Muscle of back (tissue), 13 donors: ENCODE measurements at places on chromosomes 16 and 17.

DNA sequence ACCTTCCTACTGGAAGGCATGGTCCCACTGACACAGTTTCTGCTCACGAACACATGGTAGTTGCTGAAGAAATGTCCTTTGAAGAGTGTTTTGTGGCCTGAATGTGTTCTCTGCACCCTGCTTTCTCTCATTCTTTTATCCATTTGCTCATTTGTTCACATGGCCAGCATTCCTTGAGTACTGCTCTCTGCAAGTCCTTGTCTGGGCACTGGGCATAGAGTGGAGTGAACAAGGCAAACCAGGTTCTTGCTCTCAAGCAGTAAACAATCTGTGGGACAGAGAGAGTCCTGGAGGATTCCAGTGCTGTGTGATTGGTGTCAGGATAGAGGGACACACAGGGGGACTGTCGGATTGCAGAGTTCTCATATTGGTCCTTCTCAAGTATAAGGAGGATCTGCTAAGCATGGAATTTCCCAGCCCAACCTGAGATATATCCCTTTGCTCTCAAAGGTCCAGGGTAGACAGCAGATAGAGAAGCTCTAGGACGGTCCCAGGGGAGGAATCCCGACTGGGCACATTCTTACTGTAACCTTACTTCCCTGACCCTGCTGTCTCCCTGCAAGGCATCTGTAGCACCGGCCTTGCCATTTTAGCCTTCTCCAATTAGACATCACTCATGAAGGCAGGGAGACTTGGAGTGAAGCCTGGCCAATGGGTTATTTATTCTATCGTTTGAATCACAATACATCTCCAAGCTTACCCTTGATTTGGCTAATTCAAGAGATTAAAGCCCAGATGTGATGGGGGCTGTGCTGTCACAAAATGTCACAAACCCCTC is 32.3 kb downstream of the ARL4D start:
- no peak for DNase-seq

GRCh38 chr16:17532338-17532995 is 61.7 kb upstream of the XYLT1 start:
- no peak for DNase-seq

- DNase-seq = peak; percentile 60
These were observed 76.3 kb upstream of the AXIN2 start for GRCh38 chr17:65637786-65638185.

GRCh38 chr16:1461146-1461545 is 13.7 kb downstream of the CLCN7 start:
- no peak for DNase-seq

DNA sequence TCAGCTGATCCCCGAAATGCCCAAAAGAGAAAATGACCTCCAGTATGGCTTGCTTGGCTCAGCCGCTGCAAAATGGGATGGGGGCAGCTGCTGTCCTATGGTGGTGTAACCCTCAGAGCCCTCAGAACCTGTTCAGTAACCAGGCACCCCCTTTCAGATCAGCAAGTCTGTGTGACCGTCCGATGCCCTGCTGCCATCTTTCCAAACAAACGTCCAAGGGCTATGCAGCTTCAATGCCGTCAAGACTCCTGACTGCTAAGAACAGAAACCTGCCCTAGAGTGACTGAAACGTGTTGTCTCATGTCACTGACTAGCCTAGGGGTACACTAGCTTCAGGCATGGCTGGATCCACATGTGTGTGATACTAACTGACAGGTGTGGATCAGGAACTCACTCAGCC is 70.4 kb downstream of the GNAO1 start:
- no peak for DNase-seq

- no peak for DNase-seq
These were observed 82.9 kb downstream of the ZNF778 start for GRCh38 chr16:89300311-89300975.

GRCh38 chr17:59825533-59826322 is 67.0 kb downstream of the TUBD1 start:
- no peak for DNase-seq

DNA sequence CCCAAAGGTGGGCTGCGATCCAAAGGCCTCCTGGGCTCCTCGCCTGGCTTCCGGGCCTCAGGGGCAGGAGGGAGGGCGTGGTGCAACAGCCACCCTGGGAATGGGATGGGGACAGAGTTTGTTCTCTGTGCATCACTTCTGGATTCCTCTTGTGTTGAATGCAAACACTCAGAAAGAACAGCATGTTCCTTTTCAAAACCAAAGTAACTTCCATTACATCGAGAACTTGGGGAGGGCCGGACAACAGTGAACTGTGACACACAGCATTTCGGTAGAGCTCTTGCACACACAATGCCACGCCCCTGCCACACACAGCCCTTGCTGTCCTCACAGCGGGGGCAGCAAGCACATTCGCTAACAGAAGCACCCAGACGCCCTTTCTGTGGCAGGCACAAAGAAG is 36.1 kb upstream of the FASN start:
- DNase-seq = no peak

- DNase-seq = no peak
These were observed 42.5 kb upstream of the TANC2 start for GRCh38 chr17:62923258-62924150.

DNA sequence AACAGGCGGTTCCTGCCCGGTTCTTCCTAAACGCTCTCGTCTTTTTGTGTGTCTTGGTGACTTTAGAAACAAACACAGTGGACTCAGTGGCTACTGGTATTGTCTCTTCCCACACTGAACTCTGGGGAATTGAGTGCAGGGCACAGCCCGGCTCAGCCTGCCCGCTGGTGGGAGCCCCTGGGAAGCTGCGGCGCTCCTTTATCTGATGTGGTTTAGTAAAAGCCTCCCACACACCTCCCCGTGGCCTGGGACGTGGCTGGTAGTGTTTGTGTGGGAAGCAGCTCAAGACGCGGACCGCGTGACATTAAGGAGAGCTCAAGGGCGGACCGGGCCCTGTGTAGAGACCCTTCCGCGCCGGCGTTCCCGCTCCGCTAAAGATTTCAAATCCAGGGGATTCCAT is 55.4 kb upstream of the PVALEF start:
- no peak for DNase-seq

GRCh38 chr16:52537516-52537915 is 9.4 kb downstream of the TOX3 start:
- DNase-seq = no peak

- no peak for DNase-seq
These were observed 3.0 kb downstream of the CYLD start for GRCh38 chr16:50744881-50745280.

GRCh38 chr17:15392326-15392741 is 50.9 kb upstream of the TEKT3 start:
- DNase-seq = no peak

- DNase-seq = no peak
These were observed 56.7 kb downstream of the CFDP1 start for GRCh38 chr16:75376475-75377161.

DNA sequence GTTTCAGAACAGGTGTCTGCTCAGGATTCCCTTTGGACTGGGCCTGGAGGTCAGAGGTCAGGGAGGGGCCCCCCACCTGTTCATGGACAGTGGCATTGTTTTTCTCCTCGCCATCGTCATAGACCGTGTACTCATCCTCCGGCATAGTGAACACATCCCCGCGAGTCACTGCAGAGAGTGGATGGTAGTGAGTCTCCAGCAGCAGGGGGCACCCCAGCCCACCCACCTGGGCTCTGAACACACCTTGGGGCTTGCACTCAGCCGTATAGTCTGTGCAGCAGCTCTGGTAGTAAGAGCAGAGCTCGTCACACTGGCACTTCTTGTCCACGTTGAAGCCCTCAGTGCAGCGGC is 448 bp downstream of the VTN start:
- no peak for DNase-seq

- DNase-seq = peak; percentile 19
These were observed 109.2 kb upstream of the NUDT7 start for GRCh38 chr16:77613095-77613494.

DNA sequence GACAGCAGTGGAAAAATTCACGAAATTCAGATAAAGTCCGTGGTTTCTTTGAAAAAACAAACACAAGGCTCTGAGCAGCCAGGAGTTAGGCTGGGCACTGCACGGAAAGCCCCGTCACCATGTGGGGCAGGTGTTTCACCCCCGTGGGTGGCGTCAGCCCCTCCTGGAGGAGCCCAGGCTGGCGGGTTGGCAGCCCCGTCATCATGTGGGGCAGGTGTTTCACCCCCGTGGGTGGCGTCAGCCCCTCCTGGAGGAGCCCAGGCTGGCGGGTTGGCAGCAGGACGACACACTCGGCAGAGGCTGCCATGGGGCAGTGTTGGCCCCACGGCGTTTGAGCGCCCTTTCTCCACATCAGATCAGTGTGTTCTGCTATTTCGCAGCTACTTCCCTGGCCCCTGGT is 38.1 kb downstream of the ACSF3 start:
- no peak for DNase-seq

DNA sequence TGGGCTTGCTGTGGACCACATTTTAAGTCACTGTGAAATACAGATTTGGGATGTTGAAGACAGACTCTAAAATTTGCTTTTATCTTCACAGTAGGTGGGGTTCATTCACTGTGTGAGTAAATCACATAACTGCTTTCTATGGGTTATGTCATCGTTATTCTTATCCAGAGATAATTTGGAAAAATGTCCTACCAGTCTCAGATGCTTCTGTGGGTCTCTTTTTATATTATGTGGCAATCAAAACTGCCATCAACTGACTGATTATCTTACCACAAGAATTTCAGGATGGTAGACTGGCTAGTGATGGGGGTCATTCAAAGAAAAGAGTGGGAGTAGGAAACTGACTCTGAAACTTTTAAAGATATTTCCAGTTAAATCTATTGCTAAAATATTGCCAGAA is 3.1 kb downstream of the HSBP1 start:
- DNase-seq = no peak

DNA sequence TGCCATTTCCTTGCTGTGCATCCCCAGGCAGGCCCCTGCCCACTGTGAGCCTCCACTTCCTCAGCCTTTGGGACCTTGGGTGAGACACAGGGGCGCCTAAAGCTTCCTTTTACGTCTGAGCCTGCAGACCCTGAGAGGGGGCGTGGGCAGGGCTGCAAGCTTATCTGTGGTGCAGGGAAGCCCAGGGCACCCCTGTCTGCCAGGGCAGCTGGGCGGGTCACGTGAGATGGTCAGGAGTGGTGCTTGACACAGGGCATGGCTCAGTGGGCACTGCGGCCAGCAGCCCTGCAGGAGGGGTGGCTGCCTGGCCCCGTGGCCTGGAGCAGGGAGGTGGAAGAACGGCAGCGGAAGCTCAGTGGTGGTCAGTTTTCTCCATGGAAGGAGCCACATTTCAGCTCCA is 54.8 kb upstream of the ZC3H18 start:
- DNase-seq = no peak

DNA sequence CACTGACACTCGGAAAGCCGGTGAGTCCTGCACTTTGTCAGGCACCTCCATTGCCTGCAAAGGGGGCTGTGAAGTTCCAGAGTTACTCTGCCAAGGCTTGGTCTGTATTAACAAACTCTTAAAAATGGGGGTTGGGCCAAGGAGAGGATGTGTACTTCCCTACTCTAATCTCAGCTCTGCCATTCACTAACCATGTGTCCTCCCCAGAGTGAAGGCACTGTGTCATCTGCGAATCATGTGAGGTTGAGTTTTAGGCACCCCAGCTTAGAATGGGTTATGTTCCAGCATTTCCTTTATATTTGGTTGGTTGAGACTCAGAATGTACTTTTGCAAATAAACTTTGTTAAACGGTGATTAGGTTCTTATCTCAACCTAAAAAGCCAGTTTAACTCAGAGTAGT is 24.9 kb downstream of the ERCC4 start:
- no peak for DNase-seq

DNA sequence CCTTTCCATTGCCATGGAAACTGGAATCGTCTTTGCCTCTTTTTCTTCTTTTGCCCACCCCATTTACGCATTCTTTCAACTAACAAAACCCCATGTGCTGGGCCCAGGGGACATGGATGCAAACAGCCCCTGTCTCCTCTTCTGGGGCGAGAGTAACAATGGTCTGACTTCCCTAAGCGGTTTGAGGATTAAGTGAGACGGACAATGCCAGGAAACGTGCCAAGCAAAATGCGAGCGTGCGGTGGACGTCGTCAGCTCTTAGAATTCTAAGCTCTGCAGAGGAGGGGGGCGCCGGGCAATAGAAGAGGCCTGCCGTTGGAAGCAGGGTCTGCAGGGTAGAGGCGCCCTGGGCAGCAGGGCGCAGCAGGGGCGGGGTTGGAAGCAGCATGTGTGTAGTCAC is 42.4 kb upstream of the JPH3 start:
- no peak for DNase-seq

DNA sequence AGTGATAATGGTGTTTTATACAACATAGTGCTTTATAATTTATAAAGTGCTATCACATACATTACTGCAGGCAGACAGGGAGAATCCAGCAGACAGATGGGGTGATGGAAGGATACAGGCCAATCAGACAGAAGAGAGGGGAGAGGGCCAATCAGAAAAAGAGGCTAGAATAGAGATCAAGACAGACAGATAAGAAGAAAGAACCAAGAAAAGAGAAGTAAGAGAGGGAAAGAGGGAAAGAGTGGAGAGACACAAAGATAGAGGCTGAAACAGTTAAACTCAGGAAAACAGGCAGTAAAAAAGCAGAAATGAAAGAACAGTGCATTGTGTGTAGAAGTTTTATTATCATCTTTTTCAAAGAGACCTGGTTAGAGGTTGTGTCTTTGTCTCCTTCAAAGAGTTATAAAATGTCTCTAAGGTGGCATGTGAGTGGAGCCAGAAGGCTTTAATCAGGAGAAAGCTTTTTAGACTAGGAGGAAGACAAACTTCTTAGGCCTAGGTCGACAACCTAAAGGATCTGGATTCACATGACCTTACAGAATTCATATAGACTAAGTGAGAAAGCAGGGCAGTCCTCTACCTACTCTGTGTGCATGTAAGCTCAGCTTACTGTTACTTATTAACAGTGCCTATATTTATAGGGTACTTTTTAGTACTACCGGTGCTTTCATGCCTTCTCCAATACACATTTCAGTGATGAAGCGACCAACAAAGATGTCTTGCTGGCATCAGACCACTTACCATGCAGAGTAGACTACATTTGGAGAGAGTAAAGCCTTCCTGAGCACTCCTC is 8.3 kb upstream of the CHD3 start:
- no peak for DNase-seq

- DNase-seq = peak; percentile 87
These were observed 2.7 kb upstream of the SPG7 start for GRCh38 chr16:89505204-89506112.

- DNase-seq = peak; percentile 93
These were observed at the start of gene ZNF629 for GRCh38 chr16:30786936-30787612. TSS of gene ZNF629 (minus strand) at chr16:30787205. CDS start at chr16:30784482, 2,723 bp downstream.

- no peak for DNase-seq
These were observed 10.4 kb upstream of the HOXB13 start for GRCh38 chr17:48738803-48739526.

GRCh38 chr17:35407531-35407930 is 24.8 kb downstream of the SLFN12 start:
- DNase-seq = no peak
